Kidney epithelial cell (primary cell): ENCODE measurements at places on chromosomes 12 and 14.

GRCh38 chr12:18419311-18419710 is 158.0 kb downstream of the PIK3C2G start:
- no peak for DNase-seq

GRCh38 chr14:68587931-68588330 is 204.9 kb downstream of the ZFP36L1 start:
- no peak for DNase-seq

GRCh38 chr12:98359856-98360255 is 155.5 kb upstream of the TMPO start:
- DNase-seq, result no peak

DNA sequence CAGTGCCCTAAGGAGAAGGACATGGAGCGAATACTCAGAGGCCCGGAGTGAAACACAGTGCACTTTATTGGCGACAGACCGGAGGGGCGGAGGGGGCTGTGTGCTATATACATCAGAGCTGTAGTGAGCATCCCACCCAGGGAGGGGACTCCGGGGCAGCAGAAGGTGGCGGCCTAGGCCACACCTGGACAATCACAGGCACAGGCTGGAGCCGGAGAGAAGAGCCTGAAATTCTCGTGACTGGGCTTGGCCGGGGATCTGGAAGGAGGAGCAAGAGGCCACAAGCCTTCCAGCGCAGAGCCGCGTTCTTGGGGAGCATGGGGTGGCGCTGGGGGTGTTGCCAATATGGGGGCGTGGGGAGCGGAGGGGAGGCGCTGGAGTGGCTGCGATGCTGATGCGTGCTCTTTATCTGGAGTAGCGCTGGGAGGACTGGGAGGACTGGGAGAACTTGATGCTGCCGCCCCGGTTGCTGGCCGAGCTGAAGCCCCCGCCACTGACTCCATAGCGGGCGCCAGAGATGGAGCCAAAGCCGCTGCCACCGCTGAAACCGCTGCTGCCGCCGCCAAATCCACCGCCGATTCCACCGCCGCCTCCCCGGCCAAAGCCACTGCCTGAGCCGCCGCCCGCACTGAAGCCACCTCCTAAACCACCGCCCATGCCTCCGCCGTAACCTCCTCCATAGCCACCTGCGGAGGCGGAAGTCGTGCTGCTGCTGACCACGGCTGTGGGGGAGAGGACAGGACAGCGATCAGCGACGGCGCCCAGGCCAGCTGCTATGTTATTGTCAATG is 6.1 kb downstream of the KRT3 start:
- no peak for DNase-seq

DNA sequence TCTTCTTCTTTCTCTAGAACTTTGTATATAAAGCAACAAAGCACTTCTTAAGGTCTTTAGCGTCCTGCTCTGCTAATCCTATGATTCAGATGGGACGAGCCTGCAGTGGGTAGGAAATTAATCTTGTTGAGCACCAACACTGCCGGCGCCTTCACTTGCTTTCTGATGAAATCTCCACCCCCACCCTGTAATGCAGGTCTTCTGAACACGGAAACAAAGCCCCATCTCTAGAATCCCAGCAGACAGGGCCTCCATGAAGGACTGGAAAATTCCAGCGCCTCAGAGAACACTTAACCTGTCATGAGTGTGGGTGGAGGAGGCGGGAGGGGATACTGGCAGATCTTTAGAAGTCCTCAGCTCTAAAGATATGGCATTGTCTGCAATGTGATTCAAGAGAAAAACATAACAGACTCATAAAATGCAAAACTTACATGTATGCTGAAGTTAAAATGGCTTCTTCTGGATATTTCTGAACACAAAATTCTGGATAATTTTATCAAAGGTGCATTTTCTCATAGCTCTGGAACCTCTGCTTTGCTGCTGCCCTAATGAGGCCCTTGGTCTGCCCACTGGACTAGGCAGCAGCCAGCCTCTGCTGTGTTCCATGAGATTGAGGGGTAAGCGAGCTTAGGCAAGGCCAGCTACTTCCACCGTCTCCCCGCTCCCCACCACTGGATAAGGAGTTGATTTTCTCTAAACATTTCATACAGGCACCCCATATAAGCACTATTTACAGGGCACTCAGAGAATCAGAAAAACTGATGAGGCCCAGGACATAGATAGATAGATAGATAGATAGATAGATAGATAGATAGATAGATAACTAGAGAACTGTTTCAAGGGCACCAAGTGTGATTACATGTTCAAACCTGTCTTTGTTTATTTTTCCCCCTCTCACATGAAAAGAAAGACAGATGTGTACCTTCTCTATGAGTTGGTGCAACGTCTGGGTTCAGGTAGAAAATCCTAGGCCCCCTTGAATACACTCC is 43.1 kb downstream of the ZFP36L1 start:
- no peak for DNase-seq

- no peak for DNase-seq
These were observed 242.9 kb downstream of the CHST11 start for GRCh38 chr12:104699489-104700190.

GRCh38 chr12:49916129-49916919 is 12.6 kb upstream of the FAIM2 start:
- no peak for DNase-seq

- DNase-seq, result no peak
These were observed 4.8 kb upstream of the TNS2 start for GRCh38 chr12:53044896-53045695.

DNA sequence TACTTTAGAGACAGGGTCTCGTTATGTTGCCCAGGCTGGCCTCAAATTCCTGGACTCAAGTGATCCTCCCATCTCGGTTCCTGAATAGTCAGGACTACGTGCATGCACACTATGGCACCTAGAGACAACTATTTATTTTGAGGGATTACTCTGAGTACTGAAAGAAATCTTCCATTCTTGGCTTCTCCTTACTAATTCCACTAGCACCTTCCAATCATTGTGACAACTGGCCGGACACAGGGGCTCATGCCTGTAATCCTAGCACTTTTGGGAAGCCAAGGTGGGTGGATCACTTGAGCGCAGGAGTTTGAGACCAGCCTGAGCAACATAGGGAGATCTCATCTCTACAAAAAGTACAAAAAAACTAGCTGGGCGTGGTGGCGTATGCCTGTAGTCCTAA is 42.1 kb upstream of the MTERF2 start:
- no peak for DNase-seq

- DNase-seq, result no peak
These were observed 33.3 kb upstream of the BEGAIN start for GRCh38 chr14:100620255-100621100.

DNA sequence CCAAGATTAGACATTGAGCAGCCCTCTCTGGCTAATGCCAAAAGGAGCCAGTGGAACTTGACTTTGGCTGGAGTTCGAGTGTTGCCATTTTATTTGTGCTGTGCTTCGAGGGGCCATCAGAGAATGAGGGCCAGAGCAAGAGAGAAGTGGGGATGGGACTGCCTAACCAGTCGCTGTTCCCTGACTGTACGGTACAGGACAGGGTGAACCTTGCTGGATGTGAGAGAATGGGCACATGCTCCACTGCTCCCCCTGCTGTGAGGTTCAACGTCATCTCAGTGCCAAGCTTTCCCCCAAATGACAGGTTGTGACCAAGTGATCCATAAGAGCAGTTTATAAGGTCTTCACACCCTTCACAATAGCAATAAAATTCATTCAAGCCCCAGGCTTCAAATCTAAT is 55.1 kb upstream of the BCL11B start:
- no peak for DNase-seq

DNA sequence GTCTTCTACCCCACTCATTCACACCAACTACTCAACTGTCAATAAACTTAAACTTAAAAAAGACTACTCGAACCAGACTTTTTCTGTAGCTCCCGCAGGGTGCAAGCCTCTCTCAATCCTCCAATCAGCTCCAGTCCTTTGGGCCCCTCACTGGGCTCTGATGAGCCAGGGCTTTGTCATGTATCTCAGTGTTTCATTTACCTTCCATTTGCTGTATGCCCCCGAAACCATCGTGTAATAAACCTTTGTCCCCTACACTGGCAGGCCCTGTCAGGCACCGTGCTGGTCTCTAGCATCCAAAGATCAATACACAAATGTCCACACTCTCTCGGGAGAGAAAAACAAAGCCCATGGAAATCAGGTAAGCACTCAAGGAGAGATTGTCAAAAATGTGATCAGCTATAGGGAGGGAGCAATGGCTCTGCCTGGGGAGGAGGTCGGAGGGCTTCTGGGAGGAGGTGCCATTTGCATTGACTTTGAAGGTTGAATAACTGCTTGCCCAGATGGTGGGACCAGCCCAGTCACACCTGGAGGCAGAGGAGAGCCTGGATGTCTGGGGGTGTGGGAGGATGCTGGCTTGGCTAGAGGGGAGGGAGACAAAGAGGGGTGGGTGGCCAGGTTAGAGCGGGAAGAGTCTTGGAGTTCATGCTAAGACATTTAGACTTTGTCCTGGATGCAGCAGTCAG is 42.1 kb upstream of the DICER1 start:
- no peak for DNase-seq

DNA sequence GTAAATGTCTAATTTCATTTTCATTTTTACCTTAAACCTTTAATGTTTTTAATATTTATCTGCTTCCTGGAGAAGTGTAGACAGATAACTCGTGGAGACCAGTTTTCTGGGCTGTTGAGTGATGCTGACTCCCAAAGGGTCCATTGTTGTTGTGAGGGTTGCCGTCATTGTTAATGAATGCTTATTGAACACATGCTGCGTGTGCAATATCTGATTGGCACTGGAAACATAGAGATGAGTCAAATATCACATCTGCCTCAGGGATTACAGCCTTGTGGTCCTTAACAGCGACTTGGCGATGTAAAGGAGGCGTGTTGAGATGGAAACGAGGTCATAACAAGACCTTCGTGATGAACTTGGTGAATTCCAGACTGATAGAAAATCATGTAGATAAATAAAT is 85.9 kb downstream of the FBXW8 start:
- DNase-seq, result no peak

DNA sequence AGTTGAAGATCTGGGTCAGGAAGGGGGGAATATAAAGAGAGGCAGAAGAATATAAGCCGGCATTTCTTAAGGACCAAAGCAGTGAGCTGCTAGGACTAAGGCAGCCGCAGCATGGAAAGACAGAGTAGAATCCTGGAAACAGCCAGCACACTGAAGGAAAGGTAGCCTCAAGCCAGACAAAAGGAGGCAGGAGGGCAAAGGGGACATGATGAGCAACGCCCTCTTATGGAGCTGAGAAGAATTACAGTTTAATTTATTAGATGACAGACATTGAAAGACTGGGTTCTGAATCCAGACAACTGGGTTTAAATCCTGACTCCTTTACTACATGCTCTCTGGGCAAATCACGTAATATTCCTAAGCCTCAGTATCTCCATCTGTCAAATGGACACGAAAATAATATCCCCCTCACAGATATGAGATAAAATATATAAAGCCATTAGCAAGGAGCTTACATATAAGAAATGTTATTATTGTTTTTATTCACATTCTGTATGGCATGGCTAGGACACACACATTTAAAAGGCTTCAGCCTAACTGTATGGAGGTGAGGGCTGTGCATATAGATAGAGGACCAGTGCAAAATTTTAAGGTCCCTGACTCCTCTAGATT is 8.1 kb upstream of the PCED1B start:
- DNase-seq, result no peak

- no peak for DNase-seq
These were observed 11.4 kb upstream of the DEGS2 start for GRCh38 chr14:100170880-100171279.

DNA sequence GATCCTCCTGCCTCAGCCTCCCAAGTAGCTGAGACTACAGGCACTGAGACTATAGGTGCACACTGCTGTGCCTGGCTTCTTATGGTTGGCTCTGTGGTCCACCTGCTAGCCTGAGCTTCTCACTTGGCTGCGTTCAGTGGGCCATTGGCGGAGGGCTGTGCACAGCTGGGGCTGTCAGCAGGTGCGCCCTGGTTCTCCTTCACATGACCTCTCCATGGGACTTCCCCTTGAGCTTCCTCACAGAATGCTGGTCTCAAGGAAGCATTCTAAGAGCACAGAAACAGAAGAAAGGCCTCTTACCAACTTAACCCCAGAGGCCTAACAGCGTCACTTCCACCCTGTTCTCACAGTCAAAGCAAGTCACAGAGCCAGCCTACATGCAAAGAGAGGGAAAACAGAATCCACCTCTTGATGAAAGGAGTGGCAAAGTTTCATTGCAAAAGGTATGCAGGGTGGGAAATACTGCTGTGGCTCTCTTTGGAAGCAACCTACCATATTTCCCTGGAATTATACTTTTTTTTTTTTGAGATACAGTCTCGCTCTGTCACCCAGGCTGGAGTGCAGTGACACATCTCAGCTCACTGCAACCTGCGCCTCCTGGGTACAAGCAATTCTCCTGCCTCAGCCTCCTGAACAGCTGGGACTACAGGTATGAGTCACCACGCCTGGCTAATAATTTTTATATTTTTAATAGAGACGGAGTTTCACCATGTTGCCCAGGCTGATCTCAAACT is 9.3 kb downstream of the RILPL2 start:
- no peak for DNase-seq
